Activated naive CD4-positive, alpha-beta T cell (primary cell): ENCODE measurements at places on chromosomes 7 and 10.

GRCh38 chr7:17022920-17023319, 141.1 kb upstream of the AGR3 start:
- DNase-seq: no peak

- DNase-seq: no peak
Measured at GRCh38 chr7:105173586-105173985, 159.6 kb downstream of the KMT2E start.

- DNase-seq: no peak
Measured at GRCh38 chr10:129274748-129275474, 192.1 kb upstream of the MGMT start.

GRCh38 chr10:107589081-107589480, 424.6 kb upstream of the SORCS1 start:
- DNase-seq: no peak

DNA sequence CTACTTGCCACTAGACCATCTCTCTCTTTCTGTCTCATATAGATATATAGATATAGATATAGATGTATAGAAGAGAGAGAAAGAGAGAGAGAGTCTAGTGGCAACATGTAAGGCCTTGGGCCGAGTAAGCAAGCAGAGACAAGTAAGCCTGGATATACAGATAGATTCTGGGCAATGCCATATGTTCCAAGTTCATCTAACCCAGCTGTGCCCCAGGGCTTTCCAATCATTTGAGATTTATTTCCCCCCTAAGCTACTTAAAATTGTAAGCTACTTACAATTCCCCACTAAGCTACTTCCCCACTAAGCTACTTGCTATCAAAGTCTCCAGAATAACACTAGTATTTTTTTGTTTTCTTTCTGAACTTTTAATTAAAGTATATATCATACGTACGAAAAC, 1094.1 kb downstream of the DNAJB9 start:
- no peak for DNase-seq

- DNase-seq: no peak
Measured at GRCh38 chr10:3056280-3057037, 10.9 kb upstream of the PFKP start.

- no peak for DNase-seq
Measured at GRCh38 chr7:71442492-71443190, 310.7 kb downstream of the GALNT17 start.

GRCh38 chr10:113454341-113455061, 98.4 kb upstream of the HABP2 start:
- no peak for DNase-seq

DNA sequence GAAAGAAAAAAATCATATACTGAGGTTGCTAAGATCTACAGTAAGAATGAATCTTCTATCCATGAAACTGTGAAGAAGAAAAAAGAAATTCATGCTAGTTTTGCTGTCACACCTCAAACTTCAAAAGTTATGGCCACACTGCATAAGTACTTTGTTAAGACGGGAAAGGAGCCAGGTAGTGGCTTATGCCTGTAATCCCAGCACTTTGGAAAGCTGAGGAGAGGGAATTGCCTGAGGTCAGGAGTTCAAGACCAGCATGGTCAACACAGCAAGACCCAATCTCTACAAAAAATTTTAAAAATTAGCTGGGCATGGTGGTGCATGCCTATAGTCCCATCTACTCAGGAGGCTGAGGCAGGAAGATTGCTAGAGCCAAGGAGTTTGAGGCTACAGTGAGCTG, 22.1 kb downstream of the CCDC186 start:
- DNase-seq: no peak

- DNase-seq: no peak
Measured at GRCh38 chr10:71835671-71836595, 15.1 kb downstream of the PSAP start.

GRCh38 chr7:116148626-116149025, 61.7 kb upstream of the TES start:
- DNase-seq: no peak

- DNase-seq: no peak
Measured at GRCh38 chr7:45654341-45654740, 80.2 kb downstream of the ADCY1 start.

DNA sequence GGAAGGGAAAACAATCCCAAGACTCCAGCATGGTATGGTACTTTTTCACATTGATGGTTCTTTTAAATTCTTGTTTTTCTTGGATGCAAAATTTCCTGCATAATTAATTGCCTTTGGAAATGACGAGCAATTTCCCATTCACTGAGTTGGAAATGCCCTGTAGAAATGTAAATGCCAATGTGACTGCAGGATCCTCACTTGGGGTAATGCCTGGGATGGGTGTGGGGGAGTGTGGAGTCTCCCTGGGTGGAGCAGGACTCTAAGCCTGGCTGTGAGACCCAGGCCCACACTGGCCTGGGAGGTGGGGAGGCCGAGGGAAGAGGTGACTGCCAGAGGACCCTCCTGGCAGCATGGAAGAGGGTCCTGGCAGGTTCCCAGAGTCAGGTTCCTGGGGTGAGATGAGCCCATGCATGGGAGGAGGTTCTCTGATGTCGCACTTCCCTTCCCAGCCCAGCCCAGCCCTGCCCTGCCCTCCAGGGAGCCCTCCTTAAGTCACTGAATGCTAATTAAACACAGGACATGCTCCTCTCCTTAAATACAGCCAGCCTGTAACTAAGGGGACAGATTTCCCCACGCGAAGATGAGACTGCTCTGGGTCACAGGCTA, 157.9 kb downstream of the GFRA1 start:
- DNase-seq: no peak

- DNase-seq: no peak
Measured at GRCh38 chr7:142496545-142496991, 238.7 kb upstream of the PRSS58 start.

- no peak for DNase-seq
Measured at GRCh38 chr10:102069071-102069470, 3.9 kb downstream of the HPS6 start.

GRCh38 chr10:16854623-16855022, 37.4 kb upstream of the RSU1 start:
- no peak for DNase-seq

GRCh38 chr10:88923520-88923919, 29.1 kb downstream of the ACTA2 start:
- DNase-seq: no peak

DNA sequence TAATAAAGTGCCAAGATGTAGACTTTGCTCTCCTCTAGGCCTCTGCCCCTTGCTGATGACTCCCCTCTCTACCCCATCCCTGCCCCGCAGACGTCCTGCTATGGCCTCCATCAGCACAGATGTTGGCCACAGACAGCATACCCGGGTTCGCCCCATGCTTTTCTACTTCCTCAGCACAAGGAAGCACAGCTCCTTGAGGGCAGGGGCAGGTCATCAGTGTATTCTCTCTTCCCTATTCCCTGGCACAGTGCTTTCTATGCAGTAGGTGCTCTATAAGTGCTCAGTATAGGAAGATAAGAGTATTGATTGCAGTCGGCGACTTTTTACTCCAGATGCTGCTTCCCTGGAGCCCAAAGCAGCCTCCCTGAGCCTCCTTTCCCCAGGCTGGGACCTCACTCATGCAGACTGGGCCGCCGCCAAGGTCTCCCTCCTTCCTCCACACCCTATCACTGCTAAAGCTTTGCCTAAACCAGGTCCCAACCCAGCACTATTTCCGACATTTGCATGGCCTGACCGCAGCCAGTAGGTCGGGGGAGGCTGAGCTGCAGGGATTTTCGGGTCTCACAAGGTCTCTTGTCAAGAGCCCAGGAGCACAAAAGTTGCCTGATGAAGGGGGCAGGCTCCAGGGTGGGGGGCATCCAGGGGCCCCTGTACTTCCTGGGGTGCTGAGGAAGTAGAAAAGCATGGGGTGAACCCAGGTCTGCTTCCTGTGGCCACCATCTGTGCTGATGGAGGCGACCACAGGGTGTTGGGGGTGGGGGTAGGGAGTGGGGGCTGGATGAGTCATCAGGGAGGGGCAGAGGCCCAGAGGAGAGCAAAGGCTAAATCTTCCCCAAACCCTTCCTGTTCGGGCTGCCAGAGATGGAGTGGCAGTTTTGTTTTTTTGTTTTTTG, 8.0 kb downstream of the CALHM3 start:
- no peak for DNase-seq

- DNase-seq: no peak
Measured at GRCh38 chr7:50530766-50531165, 34.4 kb downstream of the DDC start.

DNA sequence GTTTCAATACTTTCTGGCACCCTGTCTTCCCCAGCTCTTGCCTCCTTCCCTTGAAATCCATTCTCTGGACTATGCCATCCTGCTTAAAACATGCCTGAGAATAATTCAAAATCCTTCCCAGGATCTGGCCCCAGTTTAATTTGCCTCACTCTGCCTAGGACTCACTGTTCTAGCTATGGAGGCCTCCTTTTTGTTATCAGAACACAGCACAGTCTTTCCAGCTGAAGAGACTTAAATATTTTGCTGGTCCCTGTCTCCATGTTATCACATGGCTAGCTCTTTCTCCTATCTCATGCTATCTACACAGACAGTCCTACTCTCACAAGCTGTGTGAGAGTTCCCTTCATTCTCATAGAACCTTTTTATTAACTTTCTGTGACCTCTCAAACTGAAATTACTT, 194.8 kb downstream of the RNLS start:
- DNase-seq: no peak

DNA sequence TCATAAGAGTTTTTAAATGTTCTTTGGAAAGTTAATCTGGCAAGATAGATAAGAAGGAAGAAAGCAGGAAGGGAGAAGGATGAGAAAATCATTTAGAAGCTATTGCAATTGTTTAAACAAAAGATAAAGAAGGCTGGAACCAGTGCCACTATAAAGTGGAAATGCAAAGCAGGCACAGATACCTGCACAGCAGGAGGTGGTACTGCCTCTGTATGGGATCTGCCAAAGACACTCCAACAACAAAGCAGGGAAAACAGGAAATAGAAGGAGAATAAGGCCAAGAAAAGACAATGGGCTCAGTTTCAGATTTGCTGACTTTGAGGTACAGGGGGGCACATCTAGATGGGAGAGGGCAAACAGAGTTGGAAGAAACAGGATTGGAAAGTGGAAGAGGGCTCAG, 138.6 kb downstream of the PPP1R17 start:
- DNase-seq: no peak

DNA sequence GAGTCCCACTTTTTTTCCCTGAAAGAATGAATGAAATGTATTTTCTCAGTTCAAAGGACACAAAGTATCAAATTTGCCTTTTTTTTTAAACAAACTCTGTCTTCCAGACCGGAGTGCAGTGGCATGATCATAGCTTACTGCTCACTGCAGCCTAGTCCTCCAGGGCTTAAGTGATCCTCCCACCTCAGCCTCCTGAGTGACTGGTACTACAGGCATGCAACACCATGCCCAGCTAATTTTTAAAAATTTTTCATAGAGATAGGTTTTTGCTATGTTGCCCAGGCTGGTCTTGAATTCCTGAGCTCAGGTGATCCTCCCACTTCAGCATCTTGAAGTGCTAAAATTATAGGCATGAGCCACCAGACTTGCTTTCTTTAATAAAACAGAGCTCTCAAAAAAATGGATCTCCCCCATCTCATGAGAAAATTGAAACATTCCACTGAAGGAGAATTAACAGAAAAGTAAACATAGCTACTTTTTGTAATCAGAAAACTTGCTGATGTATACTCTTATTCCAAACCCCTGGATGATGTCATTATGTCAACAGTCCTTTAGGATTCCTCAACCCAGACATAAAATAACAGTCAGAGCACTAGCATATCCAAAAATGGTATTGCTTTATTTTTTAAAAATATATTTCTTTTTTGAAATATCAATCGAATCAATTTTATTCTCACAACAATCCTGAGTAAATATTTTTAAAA, 12.3 kb upstream of the TRDMT1 start:
- no peak for DNase-seq

GRCh38 chr10:110694263-110694662, 50.1 kb downstream of the RBM20 start:
- no peak for DNase-seq

GRCh38 chr10:7492660-7493046, 81.8 kb upstream of the SFMBT2 start:
- DNase-seq: no peak

DNA sequence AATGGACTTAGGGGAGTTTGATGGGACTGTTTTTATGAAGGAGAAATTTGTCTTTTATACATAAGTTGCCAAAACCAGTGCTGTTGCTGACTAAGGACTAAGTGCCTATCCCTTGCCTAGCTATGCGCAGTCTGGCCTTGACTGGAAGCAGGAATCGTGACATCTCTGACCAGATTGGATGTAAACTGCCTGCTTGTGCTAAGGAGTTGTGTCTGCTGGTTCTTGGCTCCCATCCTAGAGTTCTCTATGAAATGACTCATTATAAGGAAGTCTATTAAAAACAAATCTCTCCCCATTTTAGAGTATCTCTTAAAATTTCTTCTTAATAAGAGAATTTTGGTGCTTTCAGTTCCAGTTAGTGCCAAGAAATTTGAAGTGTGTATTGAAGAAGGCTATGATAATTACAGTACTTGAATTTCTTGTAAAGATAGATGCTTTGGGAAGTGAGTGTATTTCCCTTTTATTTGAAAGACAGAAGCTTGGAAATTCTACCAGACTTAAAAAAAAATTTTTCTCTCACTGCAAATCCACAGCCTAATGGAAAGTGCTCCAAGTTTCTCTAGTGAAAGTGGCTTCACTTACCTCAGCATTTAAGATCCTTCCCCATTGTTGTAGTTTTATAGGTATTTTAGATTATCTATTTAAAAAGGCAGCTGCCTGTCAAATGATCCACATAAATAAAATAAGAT, 77.6 kb downstream of the BICC1 start:
- no peak for DNase-seq

- no peak for DNase-seq
Measured at GRCh38 chr10:30828680-30829079, 199.1 kb upstream of the LYZL2 start.

DNA sequence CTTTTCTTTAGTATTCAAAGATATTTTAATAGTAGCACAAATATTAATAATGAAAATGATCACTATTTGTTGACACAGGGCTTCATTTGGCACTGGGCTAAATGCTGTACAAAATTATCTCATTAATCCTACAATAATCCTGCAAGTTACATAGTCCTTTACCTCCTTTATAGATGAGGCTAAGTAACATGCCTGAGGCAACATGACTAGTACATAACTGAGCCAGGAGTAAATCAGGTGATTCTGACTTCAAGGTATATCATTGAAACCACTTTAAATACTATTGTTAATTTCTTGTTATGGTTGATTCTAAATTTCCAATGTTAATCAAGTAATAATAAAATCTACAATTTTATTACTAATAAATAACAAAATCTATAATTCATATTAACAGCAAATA, 39.8 kb downstream of the SEM1 start:
- no peak for DNase-seq

DNA sequence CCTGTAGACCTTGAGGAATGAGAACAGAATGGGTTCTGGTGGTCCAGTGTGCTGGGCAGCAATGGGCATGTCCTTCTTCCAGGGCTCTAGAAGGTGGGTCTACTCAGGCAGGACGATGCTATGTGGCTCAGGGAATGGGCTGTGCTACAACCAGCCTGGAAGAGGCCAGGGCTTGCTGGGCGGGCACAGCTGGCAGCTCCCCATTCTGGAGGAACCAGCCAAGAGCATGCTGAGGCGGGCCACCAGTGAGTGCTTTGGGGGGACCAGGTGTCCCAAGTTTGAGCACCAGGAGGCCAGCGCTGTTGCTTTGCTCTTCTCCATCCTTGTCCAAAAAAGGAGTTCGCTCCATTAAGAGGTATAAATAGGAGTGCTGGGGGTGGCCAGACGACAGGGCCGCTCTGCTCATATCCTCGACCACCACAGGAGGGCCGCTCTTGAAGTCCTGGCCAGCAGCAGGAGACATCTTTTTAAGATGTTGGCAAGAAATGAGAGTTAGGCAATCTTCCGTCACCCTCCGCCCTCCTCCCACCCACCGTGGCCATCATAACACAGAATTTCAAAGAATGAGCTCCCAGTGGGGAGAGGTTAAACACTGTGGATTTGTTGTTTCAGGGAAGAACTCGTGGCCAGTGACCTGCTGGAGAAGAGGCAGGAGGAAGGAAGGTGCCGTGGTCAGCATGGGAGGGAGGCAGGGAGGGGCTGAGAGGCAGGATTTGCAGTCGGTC, 141.3 kb downstream of the GRK5 start:
- DNase-seq: no peak
